ENCODE measurements at places on chromosomes 5 and 9.

- DNase-seq: no peak
Measured at GRCh38 chr9:14052359-14052758, 261.6 kb downstream of the NFIB start.

- peak; percentile 96 for DNase-seq
Measured at GRCh38 chr9:34139477-34140146, 13.1 kb upstream of the DCAF12 start.

DNA sequence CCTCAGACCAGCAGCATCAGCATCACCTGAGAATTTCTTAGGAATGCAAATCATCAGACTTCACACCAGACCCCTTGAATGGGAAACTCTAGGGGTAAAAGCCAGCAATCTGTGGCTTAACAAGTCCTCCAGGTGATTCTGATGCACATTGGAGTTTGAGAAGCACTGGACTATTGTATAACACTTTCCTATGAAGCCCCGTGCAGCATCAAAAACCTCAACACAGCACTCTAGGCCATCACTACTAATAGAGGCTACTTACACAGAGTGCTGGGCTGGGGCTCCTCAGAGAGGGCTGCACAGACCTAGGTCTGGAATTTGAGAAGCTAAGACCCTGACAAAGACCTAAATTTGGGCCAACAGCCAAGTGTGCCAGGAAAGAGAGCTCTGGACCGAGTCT is 95.7 kb upstream of the ARAP3 start:
- DNase-seq: no peak

DNA sequence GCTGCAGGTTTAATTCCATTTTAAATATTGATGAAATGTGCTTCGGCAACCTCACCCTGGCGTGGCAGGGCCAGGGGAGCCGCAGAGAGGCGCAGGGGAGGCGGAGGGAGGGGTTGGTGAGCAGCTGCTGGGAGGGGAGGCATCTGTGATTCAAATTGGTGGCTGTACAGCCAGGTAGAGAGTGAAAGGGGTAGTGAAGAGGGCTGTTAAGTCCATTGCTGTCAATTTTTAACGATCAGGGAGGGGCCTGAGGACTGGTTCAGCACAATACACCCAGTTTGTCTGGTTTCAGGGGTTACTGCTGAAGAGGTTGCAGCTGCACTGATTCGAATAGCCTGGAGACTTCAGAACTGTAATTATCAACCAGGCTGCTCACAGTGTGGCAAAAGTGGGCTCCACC is 31.3 kb downstream of the LHX6 start:
- DNase-seq: no peak

GRCh38 chr9:107626118-107626517 is 136.5 kb upstream of the KLF4 start:
- no peak for DNase-seq

DNA sequence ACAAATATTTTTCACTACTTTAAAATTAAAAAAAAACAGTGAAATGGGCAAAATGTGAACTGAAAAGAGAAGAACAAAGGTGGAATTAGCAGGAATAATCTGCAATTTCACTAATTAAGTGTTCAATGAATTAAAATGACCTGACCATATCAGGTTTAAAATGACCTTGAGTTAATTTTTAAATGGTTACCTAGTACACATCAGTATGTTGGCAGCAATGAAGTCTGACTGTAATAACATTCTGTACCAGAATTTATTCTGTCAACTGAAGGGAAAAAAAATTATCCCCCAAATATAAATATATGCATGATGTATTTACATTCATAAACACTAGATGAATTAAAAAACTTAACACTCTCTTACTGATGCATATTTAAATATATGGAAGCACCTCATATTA is 165.6 kb downstream of the RFX3 start:
- no peak for DNase-seq

All from astrocyte of the hippocampus (primary cell).